Activated T-helper 1 cell treated with anti-CD3 and anti-CD28 coated beads, Interleukin-12 subunit alpha, Interleukin-12 subunit beta, Interleukin-2, Interleukin-4 antibody, amounts not matched to agents 30 ng/mL and 10 ng/mL and 1 ng/mL, durations not matched to agents 14 hours and 24 hours and 36 hours (primary cell): ENCODE measurements at places on chromosomes 16 and 17. TPM values are rescaled to one million over a fixed set of nuclear protein-coding genes. Genes with fewer than 3 reads are reported as not detected.

DNA sequence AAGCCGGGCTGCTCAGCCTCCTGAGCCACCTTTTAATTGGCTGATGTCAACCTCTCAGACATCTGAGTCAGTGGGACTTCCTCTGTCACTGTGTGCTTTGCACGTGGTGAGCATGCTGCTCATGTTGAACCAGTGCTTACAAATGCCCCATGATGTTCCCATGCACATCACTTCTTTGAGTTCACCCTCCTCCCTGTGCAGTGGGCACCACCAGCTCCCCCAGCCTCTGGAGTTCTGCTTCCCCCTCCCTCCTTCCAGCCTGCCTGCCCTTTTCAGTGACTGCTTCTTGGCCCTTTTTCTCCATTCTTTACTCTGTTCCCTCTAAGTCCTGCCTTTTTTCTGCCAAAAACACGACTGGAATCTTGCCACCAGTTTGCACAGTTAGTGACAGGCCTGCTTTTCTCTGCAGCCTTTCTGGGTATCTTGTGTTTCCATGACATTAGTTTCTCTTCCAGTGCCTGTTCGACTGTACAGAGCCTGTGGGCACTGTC lies 41.6 kb downstream of the USP10 start:
- DNase-seq = no peak

The GPRC5C gene
- 0.86 TPM in 1 of 2 replicates, not detected in the other for total RNA-seq

The ZNF768 gene
- 13.7 and 14.6 TPM in 2 replicates for total RNA-seq

GRCh38 chr17:54662978-54663876 lies 237.4 kb upstream of the TOM1L1 start:
- DNase-seq = no peak

- DNase-seq = no peak
These were observed 53.5 kb downstream of the STX8 start for GRCh38 chr17:9522074-9522473.

- no peak for DNase-seq
These were observed 44.0 kb downstream of the EPN2 start for GRCh38 chr17:19281161-19281560.

DNA sequence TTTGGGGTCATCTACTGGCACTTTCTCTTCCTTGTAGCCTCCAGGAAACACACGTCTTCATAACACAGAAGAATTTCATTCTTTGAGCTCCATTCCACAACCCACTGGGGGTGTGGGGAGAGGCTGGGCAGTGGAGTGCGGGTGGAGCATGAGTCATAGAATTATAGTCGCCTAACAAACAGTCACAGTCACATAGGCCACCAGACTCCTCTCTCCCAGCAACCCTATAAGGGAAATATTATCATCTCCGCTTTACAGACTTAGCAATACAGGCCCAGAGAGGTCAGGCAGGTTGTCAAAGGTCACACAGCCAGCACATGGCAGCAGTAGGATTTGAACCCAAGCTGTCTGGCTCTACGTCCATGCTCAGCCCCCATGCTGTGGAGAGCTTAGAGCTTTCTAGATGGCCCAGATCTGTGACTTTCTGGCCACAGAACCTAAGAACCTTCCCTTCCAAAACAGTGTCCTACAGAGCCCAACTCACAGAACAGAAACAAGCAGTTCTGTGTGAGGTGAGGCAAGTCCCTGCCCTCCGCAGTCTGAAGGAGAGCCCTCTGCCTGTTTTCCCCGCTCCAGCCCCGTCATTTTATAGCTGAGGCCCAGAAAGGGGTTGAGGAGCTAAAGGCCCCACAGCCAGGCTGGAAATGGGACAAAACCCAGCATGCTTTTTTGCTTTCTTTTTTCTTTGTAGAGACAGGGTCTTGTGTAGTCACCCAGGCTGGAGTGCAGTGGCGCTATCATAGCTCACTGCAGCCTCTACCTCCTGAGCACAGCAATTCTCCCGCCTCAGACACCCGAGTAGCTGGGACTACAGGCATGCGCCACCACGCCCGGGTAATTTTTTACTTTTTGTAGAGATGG lies 10.7 kb upstream of the LITAF start:
- no peak for DNase-seq
